Right atrium auricular region (tissue), 2 donors: ENCODE measurements at places on chromosomes 2 and 18. TPM values are rescaled to one million over a fixed set of nuclear protein-coding genes. Genes with fewer than 3 reads are reported as not detected.
A peak's percentile ranks its signal among the peaks of the same experiment; 100 is the strongest.

GRCh38 chr2:172226244-172227061, 123.8 kb upstream of the DLX2 start:
- DNase-seq, result no peak
- no peak overlapping the region for H3K27ac ChIP-seq
- H3K4me3 ChIP-seq, result no peak overlapping the region
- H3K27me3 ChIP-seq, result no peaks in the 10 kb centered on the region

DNA sequence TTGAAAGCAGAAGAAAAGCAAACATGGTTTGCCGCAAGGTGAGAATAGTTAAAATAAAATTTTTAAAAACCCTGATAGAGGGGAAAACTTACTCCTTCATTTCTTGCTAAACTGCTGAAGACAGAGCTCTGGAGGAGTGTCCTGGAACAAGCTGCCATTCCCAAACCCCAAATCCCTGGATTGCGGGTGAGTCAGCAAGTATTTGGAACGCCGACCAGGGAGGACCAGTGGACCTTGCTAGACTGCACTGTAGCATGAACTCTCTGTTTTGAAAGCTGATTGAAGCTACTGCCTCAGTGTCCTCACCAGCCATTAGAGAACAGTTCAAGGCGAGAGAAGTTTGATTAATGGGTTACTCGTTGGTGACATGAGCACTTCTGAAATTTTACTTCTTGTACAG, 99.4 kb upstream of the RASGRP3 start:
- peaks cover 3% of the 10 kb centered on the region for H3K36me3 ChIP-seq
- H3K27me3 ChIP-seq, result no peaks in the 10 kb centered on the region
- H3K4me3 ChIP-seq, result no peak overlapping the region
- H3K4me1 ChIP-seq, result peaks cover 3% of the 10 kb centered on the region
- H3K27ac ChIP-seq, result peak overlapping the region; percentile 17

- DNase-seq, result no peak
- no peaks in the 10 kb centered on the region for H3K4me1 ChIP-seq
- no peaks in the 10 kb centered on the region for H3K36me3 ChIP-seq
- no peaks in the 10 kb centered on the region for H3K27me3 ChIP-seq
- H3K27ac ChIP-seq, result no peak overlapping the region
- no peak overlapping the region for H3K4me3 ChIP-seq
Observed at GRCh38 chr2:173753441-173753840, 211.7 kb downstream of the SP3 start.

GRCh38 chr2:155708071-155708470, 624.5 kb downstream of the NR4A2 start:
- H3K4me1 ChIP-seq, result no peaks in the 10 kb centered on the region
- H3K27me3 ChIP-seq, result no peaks in the 10 kb centered on the region
- no peaks in the 10 kb centered on the region for H3K36me3 ChIP-seq
- H3K4me3 ChIP-seq, result no peak overlapping the region
- no peak for DNase-seq

The MBP gene
- total RNA-seq, result 15.8 TPM

The DYSF gene
- total RNA-seq, result 52.1 TPM

The CERS6 gene
- 59.4 TPM for total RNA-seq

The ABCB11 gene
- 0.12 TPM for total RNA-seq
